Stimulated activated naive CD8-positive, alpha-beta T cell treated with anti-CD3 and anti-CD28 coated beads, Interleukin-15, amount 100 ng/mL, for 72 hours (primary cell): ENCODE measurements at places on chromosomes 3 and 15.

DNA sequence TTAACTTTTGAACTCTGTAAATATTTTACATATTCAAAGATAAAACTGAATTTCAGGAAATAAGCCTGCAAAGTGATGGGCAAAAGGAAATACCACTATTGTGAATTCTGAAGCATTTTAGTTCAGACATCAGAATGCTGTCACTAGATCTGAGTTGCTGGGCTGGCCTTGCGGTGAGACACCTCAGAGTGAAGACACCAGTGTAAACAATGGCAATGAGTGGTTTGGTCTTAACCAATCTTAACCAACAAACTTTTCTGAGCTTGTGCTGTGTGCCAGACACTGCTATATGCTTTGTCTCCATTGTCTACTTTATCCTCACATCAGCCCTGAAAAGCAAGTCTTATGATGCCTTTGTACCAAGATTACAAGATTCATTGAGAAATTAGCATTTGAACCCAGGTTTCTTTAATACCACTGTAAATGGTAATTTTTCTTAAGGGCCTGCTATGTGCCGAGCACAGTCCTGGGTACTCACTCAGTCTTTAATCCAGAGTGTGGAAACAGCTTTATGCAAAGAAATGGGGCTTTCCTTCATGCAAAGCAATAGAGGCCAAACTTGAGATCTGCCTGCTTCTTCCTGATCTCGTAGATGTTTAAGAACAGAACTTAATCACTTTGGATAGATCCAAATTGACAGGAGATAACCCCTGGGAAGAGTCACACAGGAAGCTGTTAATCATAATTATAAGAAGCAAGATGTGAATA, 55.0 kb downstream of the TMEM39A start:
- DNase-seq: no peak

DNA sequence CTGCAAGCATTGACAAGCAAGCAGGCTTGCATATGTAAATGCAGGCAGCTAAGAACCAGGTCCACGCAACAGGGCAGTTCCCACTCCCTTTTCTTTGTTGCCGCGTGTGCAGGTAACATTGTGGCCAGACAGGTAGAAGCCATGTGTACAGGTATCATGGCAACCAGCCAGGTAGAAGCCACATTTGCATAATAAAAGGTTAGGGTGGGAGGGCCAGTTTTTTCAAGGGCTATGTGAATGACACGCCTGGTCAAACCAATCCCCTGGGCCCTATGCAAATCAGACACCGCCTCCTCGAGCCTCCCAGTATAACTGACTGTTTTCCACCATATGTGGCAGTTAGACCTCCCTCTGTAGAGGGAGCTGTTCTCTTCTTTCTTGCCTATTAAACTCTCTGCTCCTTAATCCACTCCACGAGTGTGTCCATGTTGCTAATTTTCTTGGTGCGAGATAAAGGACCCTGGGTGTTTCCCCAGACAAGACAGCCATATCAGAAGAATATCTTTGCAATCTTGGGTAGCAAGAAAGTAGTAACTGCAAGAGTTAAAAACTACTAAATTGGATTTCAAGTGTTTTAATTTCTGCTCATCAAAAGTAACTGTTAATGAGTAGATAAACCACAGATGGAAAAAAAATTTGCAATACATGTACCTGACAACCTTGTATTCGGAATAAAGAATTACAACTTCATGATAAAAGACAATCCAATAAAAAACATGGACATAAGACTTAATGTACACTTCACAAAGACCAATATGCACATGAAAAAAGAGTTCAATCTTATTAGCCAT, 21.8 kb downstream of the PCOLCE2 start:
- no peak for DNase-seq

- no peak for DNase-seq
These were observed 167.6 kb downstream of the RAB11A start for GRCh38 chr15:66036859-66037258.

- no peak for DNase-seq
These were observed 67.9 kb downstream of the VGLL3 start for GRCh38 chr3:86923071-86923491.

DNA sequence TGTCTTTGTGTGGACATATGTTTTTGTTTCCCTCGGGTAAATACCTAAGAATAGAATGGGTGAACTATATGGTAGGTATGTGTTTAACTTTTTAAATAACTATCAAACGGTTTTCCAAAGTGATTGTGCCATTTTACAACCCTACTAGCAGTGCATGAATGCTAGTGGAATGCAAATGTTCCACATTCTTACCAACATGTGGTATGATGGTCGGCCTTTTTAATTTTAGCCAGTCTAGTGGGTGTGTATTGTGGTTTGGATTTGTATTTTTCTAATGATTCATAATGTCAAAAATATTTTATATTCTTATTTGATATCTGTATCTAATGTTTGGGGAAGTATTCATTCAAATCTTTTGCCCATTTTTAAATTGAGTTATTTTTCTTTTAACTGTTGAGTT, 68.2 kb upstream of the SMAD3 start:
- no peak for DNase-seq

DNA sequence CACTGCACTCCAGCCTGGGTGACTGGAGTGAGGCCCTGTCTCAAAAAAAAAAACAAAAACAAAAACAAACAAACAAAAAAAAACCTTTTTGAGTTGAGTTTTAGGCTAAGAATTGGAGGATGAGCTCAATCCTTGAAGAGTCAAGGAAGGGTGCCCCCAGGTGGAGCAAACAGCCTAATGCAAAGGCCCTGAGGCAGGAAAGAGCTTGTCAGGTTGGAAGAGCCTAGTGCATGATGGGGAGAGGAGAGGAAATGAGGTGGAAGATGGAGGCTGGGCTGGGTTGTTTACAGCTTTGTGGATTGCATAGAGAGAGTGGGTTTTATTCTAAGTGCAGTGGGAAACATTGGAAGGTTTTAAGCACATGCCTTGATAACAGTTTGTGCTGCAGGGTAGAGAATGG, 2.1 kb upstream of the SNX22 start:
- DNase-seq: no peak

DNA sequence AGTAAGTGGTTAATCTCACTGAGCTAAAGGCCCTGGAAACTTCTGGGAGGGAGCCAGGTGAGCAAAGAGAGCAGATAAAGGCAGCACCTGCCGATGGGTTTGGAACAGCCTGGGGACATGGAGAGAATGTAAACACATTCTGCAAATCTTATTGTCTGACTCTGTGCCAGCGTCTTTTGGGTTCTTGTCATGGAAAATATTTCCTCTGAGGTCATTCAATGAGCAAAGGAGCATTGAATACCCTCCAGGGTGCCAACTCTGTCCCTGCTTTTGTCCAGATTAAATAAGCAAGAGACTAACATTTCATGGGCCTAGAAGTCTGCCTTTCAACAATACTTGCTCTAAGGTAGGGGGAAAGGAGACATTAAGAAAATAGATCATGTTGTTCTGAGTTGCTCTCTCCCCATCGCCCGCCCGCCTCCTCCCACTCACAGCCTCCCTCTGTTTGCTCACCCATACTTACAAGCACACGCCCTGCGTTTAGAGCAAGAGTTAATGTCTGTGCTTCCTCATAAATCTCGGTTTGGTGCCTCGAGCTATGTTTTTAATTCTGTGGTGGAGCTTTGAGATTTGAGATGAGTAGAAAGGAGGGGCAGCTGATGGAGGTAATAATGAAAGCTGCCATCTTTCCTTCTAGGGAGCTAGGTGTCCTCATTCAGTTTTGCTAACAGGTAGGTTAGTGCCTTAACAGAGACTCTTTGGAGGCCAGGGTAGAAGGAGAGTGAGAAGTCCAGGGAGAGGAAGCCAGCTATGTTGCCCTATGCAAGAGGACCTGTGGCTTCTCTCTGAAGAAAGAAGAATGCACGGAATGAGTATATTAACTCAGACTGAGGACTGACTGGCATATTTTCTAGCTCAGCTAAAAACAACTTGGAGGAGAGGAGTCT, 132.9 kb downstream of the TPRG1 start:
- no peak for DNase-seq

GRCh38 chr3:59425942-59426341, 376.1 kb upstream of the CFAP20DC start:
- peak; percentile 38 for DNase-seq

DNA sequence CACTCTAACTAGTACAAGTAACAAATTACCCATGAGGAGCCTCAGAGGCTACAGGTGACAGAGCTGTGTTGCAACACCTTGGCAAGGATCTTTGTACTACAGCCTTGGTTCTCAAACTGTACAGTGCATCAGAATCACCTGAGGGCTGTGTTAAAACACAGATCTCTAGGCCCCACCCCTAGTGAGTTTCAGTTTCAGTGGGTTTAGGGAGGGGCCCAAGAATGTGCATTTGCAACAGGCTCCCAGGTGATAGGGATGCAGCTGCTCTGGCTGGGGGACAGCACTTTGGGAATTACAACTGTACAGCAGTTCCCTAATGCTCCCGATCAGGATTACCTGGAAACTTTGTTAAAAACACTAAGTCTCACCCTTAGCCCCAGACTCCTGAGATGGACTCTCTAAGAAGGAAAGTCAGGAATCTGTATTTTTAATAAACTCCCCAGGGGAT, 66.1 kb upstream of the NR2F2 start:
- DNase-seq: no peak

DNA sequence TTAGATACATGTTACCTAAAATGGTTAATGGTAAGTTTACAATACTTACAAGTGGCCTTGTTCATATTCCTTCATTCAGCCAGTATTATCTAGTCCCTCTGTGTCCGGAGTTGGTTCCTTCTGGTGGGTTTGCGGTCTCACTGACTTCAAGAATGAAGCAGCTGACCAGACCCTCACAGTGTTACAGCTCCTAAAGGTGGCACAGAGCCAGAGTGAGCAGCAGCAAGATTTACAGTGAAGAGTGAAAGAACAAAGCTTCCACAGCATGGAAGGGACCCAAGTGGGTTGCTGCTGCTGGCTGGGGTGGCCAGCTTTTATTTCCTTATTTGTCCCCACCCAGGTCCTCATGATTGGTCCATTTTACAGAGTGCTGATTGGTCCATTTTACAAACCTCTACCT, 916.8 kb downstream of the MCTP2 start:
- no peak for DNase-seq

DNA sequence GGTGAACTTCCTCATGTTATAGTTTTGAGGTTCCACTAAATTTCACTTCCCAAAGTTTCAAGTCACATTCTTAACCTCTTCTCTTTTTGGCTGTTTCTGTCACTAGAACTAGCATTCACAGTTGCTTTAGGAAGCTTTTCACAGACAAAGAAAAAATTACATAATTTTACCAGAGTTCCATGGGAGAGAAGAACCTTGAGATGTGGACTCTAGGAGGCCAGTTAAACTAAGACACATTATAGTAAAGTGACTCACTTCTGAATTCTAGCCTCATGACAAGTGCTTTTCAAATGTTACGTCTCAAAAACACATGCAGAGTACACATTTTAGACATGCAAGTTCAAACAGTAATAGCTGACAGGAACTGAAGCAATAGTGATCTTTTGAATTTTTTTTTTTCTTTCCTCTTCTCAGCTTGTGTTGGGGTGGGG, 39.9 kb upstream of the LRTM1 start:
- DNase-seq: no peak

DNA sequence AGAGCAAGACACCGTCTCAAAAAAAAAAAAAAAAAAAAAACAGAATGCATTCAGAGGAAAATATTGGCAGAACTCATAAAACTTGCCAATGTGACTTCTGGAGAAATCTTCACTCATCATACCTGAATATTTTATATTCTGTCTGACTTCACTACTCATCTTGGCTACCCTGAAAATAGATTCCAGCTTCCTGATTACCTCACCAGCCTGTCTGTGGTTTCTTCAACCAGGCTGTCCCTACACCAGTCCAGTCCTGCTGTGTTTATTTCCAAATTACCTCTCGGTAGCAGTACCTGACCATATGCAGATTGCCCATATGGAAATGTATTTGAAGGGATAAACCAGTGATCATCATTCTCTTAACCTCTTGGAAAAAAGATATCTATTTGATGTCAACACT, 9.3 kb upstream of the P3H2 start:
- DNase-seq: no peak

- DNase-seq: no peak
These were observed 134.1 kb upstream of the MNS1 start for GRCh38 chr15:56598991-56599390.

GRCh38 chr3:14474363-14475081, 65.6 kb downstream of the GRIP2 start:
- DNase-seq: no peak

DNA sequence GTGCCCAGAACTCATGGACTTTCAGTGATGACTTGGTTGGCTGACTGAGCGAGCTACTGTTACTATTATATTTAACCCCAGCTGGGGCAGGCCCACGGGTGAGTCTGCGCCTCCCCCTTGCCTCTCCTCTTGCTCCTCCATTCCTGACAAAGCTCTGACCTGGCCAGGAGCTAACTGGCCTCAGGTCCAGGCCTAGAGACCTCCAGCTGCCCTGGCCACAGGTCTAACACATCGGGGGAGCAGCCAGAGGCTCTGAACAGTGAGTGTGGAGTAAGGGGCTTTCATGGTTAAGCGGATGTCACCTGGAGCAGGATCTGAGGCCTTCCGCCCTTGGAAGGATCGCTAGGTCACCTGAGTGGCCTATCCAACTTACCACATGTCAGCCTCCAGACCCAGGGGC, 96.3 kb upstream of the HERC1 start:
- DNase-seq: no peak

DNA sequence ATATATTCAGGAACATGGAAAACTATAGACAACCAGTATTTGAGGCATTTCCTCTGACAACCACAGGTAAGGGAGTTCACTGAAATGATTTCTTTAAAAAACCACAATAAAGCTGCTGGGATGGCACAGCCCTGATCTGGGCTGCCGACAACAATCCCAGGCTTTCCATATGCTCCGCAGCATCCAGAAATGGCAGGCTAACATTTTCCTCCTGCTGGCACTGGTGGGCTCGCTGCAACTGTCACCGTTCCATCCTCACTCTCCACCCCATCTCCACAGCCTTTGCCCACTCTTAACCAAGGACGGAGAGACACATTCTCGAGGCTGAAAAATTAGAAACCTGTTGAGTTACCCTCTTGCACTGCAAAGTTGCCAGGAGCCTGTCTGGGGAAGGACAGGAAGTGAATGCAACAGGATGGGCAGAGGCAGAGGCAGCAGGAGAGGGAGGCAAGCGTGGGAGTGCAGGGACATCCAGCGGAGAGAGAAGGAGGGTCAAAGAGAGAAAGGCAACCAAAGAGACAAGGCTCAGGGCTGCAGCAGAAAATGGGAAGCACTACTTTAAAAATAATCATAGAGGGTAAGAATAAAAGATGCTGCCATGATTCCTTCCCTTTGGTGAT, 79.0 kb upstream of the ARRDC4 start:
- DNase-seq: no peak

- DNase-seq: no peak
These were observed 301.9 kb upstream of the AGTR1 start for GRCh38 chr3:148395821-148396220.

GRCh38 chr3:51295625-51296024, 89.5 kb upstream of the MANF start:
- DNase-seq: no peak

- DNase-seq: no peak
These were observed 77.8 kb upstream of the VGLL4 start for GRCh38 chr3:11721479-11721878.

DNA sequence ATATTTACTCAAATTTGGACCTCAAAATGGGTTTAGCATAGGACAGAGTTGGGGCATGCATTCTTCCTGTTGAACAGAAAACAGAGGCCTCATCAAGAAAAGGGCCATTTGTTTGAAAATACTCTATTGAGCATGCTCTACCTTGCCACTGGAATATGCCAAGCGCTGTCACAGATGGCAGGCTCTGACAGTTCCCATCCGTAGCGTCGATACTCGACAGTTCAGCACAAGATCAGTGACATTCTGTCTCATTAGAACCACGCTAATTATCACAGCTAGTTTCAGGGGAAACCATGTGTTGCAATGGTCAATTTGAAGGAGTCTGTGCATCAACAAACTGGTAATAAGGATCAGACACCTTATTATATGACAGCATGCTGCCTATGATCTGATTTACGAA, 54.5 kb downstream of the SATB1 start:
- DNase-seq: no peak

- no peak for DNase-seq
These were observed 11.8 kb upstream of the UACA start for GRCh38 chr15:70775160-70775559.
